ENCODE measurements at places on chromosomes 7 and 10.

GRCh38 chr10:44105696-44106095 is 279.2 kb downstream of the CXCL12 start:
- DNase-seq = peak; percentile 37

DNA sequence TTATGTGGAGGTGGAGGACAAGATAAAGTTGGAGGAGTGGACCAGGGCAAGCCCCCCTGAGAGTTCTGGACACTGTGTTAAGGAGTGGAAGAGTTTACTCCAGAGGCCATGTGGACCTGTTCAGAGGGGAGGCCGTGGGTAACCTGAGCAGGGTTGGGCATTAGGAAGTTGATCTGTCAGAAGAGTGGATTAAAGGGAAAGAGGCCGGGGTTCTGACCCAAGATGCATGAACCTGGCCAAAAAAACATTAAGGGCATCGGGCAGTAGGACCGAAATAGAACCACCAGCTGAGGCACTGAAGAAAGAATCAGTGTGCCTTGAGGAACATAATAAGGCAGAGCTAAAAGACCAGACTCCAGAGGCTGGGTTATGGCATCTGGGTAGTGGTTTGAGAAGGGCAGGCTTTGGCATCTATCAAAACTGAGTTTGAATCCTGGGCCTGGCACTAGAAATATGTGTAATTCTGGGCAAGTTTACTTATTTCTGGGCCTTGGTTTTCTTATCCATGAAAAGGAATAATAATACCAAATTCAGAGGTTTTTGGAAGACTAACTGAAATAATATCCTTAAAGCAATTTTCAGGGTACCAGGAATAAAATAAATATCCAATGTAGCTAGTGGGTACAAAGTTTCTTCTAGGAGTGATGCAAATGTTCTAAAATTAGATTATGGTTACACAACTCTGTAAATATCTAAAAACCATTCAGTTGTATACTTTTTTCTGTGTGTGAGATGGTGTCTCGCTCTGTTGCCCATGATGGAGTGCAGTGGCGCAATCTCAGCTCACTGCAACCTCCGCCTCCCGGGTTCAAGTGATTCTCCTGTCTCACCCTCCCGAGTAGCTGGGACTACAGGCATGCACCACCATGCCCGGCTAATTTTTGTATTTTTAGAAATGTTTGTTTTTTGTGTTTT is 10.9 kb upstream of the FRAT1 start:
- peak; percentile 47 for DNase-seq

- DNase-seq = peak; percentile 95
These were observed 377.6 kb upstream of the MYO3A start for GRCh38 chr10:25556457-25556856.

DNA sequence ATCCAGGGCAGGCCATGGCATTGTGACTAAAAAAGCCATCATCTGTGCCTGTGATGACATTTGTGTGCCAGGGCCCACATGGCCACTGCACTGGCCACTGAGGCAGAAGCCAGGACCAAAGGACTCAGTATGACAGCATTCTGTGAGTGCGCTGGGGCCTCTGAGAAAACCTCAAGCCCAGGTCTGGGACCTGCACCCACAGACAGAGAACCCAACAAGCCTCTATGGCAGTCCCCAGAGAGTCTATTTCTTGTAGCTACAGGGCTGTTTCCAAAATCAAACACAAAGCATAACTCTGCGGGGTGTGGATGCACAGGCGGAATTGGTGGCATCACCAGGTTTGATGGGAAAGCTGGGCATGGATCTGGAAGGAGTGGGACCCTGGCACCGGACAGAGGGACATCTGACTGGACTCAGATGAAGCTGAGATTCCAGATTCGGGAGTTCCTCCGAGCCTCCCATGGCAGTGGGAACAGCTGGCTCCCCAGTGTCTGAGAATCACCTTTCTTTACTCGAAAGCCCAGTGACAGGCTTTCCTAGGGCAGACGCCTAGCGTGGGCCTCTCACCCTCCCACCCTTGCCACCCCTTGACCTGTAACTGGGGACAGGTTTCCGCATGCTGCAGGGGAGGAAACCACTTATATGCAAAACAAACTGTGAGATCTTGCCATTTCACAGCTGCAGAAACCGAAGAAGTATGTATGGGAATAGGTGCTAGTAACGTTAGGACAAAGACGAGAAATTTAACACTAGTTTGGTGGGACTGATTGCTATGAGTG is 70.6 kb upstream of the RHEB start:
- no peak for DNase-seq

GRCh38 chr10:61172182-61172926 is 228.4 kb upstream of the RHOBTB1 start:
- DNase-seq = no peak

GRCh38 chr7:11485636-11486035 is 346.4 kb downstream of the THSD7A start:
- DNase-seq = no peak

GRCh38 chr7:116331020-116331419 is 120.7 kb downstream of the TES start:
- DNase-seq = no peak

- DNase-seq = no peak
These were observed 551.8 kb downstream of the SORCS3 start for GRCh38 chr10:105192861-105193260.

DNA sequence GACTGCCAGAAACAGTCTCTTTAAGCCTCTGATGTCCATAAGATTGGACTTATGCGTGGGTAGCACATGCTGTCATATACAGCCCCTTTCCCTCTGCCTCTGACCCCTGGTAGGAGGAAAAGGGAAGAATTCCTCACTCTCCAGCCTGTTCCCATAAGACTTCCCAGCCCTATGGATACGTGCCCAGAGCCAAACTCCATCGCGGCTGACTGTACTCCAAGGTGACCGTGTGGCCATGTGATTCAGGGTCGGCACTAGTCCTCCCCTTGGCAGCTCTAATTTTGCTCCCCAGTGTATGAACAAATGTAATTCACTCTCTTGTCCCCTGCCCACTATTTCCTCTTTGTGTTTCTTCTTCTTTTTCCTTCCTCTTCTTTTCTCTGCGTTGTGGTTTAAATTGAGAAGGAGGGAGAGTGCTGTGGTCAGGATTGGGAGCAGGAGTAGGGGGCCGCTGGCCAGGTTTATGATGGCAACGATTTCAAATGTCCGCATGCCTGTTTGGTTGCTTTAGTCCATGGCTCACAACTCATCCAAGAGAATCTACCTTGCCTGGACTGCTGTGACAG is 43.8 kb downstream of the PRLHR start:
- DNase-seq = no peak

DNA sequence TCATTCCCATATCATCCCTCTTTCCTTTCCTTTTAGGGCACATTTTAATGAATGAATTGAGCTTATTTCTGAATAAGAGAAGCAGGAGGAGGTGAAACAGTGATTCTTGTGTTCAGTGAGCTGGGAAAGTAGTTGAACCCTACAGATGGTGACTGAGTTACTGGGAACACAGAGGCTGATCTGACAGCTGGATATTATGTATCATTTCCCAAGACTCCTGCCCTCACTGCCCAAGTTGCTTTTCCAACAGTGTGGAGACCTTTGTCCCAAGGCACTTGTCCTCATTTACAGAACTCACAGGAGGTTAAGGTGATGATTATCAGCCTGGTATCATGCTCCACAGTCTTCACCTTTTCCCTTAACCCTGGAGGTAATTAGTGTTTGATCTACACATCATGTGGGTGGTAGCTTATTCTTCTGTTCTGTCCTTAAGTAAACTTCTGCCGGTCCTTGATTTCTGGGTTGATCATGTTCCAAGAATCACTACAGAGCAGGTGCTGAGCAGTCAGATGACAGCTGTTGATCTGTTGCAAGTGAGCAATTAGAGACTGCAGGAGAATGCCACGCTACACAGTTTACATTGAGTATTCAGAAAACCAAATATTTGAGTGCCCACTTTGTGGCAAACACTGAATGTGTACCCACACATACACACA is 2.6 kb downstream of the PRLHR start:
- no peak for DNase-seq

DNA sequence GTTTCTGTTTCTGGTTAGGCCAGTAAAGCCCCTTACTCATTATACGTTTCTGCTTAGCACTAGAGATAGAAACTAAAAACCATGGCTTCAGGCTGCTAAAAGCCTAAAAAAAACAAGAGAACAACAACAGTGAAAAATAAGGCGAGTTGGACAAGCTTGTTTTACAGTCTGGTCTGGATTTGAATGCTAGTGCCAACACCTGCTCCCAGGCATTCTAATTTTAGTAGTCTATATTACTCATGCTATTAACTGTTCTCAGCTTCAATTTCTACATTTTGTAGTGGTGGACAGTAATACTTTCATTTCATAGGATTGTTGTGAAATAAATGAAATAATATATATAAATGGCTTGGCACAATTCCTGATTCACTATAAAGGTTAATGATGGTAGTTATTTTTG is 108.5 kb downstream of the HBP1 start:
- no peak for DNase-seq

- no peak for DNase-seq
These were observed 621 bp upstream of the FAM13C start for GRCh38 chr10:59362959-59363381.

DNA sequence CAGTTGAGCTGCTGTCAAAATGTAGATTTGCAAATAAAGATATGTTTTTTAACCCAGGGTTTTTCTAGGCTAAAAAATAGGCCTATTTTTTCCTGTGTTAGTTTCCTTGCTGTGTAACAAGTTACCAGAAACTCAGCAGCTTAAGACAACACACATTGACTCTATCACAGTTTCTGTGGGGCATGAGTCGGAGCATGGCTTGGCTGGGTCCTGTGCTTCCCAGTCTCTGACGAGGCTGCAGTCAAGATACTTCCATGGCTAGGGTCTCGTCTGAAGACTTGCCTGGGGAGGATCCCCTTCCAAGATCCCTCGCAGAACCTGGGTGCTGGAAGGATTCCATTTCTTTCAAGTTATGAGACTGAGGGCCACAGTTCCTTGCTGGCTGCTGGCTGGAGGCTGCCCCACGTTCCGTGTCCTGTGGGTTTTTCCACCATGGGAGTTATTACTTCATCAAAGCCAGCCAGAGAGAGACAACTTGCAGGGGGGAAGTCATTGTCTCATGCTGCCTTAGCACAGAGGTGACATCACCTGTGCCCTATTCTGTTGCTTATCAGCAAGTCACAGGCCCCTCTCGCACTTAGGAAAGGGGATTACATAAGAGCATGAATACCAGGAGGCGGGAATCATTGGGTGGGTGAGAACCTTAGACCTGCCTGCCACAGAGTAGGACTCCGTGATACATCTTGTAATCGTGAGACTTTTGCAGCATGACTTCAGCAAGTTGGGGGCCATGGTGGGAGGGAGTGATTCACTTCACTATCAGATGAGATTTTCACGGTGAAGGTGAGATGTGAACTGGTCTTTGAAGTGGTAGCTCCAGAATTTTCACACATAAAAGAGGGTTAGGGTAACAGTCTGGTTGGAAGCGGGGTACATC is 77.9 kb downstream of the CCNY start:
- DNase-seq = no peak

DNA sequence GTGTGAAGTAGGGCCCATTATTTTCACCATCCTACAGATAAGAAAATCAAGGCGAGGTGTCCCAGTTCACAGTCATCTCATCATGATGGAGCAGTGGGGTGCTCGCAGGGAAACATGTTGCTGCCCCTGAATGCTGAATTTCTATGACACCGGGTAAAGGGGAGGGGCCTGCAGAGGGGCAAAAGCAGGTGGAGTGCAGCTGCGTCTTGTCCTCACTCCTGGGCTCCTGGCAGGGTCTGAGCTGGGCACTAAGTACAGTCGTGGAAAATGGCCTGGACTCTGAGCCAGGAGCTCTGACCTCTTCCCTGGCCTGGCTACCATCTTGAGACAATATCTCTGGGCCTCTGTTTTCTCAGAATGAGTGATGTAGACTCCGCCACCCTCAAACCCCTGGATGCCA is 253.1 kb upstream of the PITRM1 start:
- DNase-seq = no peak

GRCh38 chr10:3692387-3692999 is 92.5 kb downstream of the KLF6 start:
- no peak for DNase-seq

DNA sequence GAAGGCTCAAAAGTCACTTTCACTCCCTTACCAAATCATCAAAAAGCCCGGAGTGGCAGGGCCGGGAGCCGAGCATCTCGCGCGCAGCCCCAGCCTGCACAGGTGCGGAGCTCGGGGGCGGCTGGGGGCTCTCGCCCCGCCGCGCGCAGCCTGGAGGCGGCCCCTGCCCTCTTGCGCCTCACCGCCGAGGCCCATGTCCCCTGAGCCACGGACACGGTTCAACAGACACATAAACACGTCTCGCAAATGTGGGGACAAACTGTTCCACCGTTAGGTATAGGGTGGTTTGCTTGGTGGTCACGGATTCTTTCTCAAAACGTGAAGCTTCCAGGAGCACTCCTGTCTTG is 700 bp downstream of the GSAP start:
- no peak for DNase-seq

DNA sequence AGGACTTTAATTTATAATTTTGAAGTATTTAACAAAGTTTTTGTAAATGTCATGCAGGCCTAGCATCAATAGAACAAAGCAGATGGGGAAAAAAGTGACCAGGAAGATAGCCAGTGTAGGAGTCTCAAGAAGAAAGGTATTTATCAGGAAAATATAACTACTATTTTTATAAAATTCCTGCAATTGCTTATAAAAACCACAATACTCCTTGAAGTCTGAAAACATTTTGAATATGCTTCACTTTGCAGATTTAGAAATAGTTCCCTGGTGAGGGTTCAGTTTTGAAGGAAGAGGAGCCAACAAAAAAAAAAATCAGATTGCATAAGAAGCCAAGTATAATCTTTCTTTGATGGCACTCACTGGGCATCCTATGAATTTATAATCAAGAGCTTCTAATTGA is 34.1 kb downstream of the MTERF1 start:
- DNase-seq = no peak

- no peak for DNase-seq
These were observed 22.7 kb upstream of the ZCCHC24 start for GRCh38 chr10:79468015-79468560.

GRCh38 chr7:149544028-149544427 is 46.4 kb upstream of the ZNF746 start:
- DNase-seq = no peak

- no peak for DNase-seq
These were observed 35.9 kb upstream of the INHBA start for GRCh38 chr7:41738806-41739205.

DNA sequence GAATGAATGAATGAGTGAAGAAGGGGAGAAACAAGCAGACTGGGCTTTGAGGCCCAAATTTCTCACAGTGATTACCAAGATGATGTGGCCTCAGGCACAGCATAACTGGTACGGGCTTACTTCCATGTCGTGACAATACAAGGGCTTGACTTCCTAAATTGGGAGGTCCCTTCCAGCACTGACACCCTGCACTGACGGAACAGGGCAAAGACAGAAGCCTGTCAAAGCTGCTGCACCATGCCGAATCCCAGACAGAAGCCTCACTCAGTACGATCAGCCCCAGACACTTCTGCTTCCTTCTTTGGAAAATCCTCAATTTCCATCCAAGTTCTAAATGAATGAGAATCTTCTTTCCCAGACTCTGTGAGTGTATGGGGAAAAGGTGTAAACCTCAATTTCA is 51.9 kb downstream of the GNA12 start:
- no peak for DNase-seq

DNA sequence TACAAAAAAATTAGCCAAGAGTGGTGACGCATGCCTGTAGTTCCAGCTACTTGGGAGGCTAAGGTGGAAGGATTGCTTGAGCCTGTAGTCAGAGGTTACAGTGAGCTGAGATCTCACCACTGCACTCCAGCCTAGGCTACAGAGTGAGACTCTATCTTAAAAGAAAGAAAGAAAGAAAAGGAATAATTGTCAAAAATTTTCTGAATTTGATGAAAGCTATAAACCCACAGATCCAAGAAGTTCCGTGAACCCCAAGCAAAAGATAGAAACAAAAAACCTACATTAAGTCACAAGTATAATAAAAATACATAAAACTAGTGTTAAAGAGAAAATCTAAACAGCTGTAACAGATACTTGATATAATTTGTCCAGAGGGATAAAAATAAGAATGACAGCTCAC is 60.1 kb upstream of the KMT2C start:
- DNase-seq = no peak
